Spinal cord (tissue), 10 donors: ENCODE measurements at places on chromosomes 11 and 22. TPM values are rescaled to one million over a fixed set of nuclear protein-coding genes. Genes with fewer than 3 reads are reported as not detected.

- no peak for DNase-seq
These were observed 13.2 kb downstream of the SLC25A18 start for GRCh38 chr22:17576470-17576869.

DNA sequence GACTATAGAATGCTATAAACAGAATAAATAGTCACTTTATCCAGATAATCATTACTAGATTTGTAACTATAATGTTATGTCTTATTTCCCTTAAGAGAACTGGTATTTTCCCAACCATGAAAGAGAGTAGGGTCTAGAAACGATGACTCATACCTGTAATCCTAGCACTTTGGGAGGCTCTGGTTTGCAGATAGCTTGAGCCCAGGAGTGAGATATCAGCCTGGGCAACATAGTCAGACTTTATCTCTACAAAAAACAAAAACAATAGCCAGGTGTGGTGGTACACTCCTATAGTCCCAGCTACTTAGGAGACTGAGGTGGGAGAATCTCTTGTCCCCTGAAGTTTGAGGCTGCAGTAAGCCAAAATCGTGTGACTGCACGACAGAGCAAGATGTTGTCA lies 30.9 kb downstream of the OR52A5 start:
- DNase-seq = no peak

- no peak for DNase-seq
These were observed 15.3 kb downstream of the TRIM44 start for GRCh38 chr11:35677904-35678303.

DNA sequence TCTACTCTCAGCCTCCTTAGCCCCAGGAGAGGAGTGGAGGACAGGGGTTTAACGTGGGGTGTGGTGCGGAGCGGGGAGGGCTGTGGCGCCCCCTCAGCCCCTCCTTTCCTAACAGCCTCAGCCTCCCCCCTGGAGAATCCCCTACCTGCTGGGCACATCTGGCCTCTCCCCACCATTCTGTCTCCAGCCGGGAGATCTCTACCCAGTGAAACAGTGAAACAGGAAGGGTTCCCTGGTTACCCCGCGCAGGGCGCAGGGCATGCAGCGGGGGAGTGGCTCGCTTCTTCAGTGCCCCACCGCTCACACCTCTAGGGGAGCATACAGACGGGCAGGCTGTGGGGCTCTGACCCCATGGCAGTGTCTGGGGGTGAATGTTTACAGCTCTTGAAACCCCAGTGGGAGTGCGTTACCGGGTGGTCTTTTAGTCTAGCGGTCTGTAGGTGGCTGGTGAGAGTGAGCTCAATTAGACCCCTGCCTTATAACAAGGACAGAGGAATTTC lies 54.7 kb upstream of the CCDC188 start:
- no peak for DNase-seq

MPZL2 gene
- 19.5 TPM for total RNA-seq

C11orf97 gene
- 4.7 TPM for total RNA-seq
